ENCODE measurements at places on chromosomes 1 and 21.
A peak's percentile ranks its signal among the peaks of the same experiment; 100 is the strongest.

GRCh38 chr1:111448482-111448917 is 556 bp downstream of the WDR77 start:
- H3K27me3 ChIP-seq: no peaks in the 10 kb centered on the region
- DNase-seq: no peak
- peak overlapping the region; percentile 98 for H3K27ac ChIP-seq
- H3K4me1 ChIP-seq: peaks cover 51% of the 10 kb centered on the region
- peak overlapping the region; percentile 89 for H3K4me3 ChIP-seq

- no peak overlapping the region for H3K27ac ChIP-seq
- no peaks in the 10 kb centered on the region for H3K36me3 ChIP-seq
- DNase-seq: no peak
- no peaks in the 10 kb centered on the region for H3K27me3 ChIP-seq
Measured at GRCh38 chr21:45459171-45460010, 54.4 kb downstream of the COL18A1 start.

DNA sequence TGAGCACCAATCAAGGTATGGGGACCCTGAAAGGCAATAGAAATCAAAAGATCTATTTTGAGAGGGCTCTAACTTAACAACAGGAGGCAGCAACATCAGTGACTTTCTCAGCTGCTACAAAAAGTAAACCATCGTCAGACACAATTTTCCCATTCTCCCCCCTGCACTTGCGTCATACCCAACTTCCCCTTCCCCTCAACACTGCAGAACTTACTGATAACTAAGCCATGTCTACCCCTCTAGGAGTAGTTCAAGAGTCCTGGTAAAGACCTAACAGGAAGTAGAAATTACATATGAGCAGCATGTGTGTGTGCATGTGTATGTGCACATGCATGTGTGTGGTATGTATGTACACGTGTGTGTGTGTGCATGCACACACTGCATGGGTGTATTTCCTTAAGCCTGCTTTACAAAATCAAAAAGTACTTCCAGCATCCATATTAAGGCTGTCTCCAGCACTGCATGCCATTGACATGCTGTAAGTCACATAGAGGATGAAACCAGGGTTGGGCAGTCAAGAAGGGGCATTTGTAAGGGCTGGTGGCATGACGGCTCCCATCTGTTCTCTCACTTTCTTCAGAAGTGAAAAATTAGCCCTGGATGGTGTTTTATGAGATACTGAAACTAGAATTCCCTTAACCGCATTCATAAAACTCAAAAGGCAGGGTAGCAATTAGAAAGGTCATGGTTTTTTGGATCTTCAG is 460.1 kb upstream of the RUNX1 start:
- no peaks in the 10 kb centered on the region for H3K4me1 ChIP-seq
- no peaks in the 10 kb centered on the region for H3K27me3 ChIP-seq
- H3K27ac ChIP-seq: no peak overlapping the region
- no peaks in the 10 kb centered on the region for H3K36me3 ChIP-seq
- no peak for DNase-seq

DNA sequence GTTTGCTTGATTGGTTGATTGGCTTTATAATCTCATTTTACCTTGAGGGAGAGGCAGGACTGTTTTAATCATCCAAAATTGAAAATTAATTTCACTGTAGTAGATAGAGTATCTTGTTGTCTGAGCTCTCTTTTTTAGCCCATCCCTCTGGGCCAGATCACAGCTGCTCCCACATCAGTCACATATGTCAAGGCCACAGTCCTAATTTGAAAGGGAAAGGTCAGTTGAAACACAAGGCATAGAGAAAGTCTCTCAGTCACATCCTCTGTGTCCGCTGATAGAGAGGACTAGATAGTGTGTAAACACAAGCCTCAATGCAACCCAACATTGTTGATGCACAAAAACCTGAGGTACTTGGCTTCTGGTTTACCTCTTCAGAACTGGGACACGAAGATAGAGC is 6.8 kb downstream of the C1orf74 start:
- H3K27me3 ChIP-seq: no peaks in the 10 kb centered on the region
- peaks cover 19% of the 10 kb centered on the region for H3K4me1 ChIP-seq
- no peak for DNase-seq
- H3K27ac ChIP-seq: peak overlapping the region; percentile 18
- no peak overlapping the region for H3K4me3 ChIP-seq

DNA sequence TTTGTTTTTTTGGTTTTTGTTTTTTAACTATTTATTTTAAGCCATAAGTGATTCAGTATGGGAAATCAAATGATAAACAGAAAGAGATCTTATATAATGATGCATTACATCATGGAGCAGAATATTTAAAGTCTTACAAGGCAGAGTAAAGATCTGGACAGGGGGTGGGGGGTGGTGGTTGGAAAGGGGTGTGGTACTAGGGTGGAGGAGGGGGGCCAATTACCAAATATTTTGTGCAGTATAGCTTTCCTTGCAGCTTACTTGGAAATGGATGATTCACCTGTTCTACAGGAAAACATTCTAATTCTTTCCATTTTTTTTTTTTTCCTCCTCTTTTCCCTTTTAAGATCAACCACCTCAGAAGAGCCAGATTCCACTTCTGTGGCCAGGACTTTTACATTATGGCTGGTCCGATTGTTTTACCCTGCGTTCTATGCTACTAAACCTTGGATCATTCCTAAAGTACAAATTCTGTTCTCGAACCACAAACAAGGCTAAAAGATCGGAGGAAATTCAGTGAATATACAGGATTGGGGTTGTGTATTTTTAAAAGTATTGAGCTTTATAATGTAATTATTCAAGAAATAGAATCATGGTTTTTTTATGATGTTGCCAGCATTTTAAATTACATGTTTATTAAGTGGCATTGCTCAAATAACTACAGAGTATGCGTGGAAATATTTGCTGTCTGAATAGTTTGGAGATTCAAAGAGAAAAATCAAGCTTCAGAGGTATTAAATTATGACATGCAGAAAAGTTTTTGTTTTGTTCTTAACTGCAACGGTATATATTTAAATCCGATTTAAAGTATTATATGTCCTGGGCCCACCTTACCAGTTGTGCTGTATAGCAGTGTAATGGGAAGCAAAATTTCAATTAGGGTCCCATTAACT is 859.5 kb downstream of the USP25 start:
- H3K36me3 ChIP-seq: no peaks in the 10 kb centered on the region
- no peak overlapping the region for H3K4me3 ChIP-seq
- DNase-seq: no peak
- H3K4me1 ChIP-seq: no peaks in the 10 kb centered on the region
- no peaks in the 10 kb centered on the region for H3K27me3 ChIP-seq
- no peak overlapping the region for H3K27ac ChIP-seq

- H3K27ac ChIP-seq: no peak overlapping the region
- H3K27me3 ChIP-seq: no peaks in the 10 kb centered on the region
- no peak for DNase-seq
Measured at GRCh38 chr1:18929686-18930085, 26.8 kb downstream of the IFFO2 start.

DNA sequence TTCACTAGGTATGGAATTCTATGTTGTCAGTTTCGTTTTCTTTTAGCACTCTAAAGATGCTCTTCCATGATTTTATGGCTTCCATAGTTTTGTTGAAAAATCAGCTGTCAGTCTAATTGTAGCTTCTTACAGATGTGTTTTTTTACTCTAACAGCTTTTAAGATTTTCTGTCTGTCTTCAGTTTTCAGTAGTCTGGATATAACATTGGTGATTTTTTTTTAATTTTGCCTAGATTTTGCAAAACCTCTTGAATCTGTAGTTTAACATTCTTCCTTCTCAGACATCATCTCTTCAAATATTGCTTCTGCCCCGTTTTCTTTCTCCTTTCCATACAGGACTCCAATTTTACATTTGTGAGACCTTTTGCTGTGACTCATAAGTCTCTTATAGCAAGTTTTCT is 17.9 kb upstream of the DYRK1A start:
- no peak overlapping the region for H3K27ac ChIP-seq
- DNase-seq: no peak
- no peaks in the 10 kb centered on the region for H3K27me3 ChIP-seq
- no peak overlapping the region for H3K4me3 ChIP-seq
- no peaks in the 10 kb centered on the region for H3K4me1 ChIP-seq
- no peaks in the 10 kb centered on the region for H3K36me3 ChIP-seq

DNA sequence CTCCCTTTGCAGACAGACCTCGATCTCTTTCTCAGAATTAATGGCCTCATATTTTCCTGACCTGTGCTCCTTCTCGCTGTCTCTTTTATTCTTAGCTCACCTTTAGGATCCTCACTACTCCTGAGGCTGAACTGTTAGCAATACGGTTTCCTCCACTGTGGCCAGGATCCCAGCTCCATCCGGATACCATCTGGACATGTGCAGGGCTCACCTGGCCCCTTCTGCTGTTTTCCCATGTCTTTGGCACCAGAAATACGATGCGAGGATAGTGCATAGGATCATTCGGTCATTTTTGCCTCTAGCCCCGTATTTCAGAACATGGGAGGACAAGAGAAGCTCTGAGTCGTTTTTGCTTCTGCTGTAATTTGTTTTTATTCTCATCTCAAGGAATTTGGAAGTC is 108.5 kb upstream of the KIF26B start:
- H3K4me1 ChIP-seq: no peaks in the 10 kb centered on the region
- no peak overlapping the region for H3K4me3 ChIP-seq
- DNase-seq: no peak
- H3K27ac ChIP-seq: no peak overlapping the region
- H3K36me3 ChIP-seq: no peaks in the 10 kb centered on the region

GRCh38 chr1:156556354-156556753 is 16.0 kb downstream of the IQGAP3 start:
- H3K27ac ChIP-seq: no peak overlapping the region
- DNase-seq: no peak
- H3K27me3 ChIP-seq: no peaks in the 10 kb centered on the region

- peaks cover 22% of the 10 kb centered on the region for H3K4me1 ChIP-seq
- H3K36me3 ChIP-seq: no peaks in the 10 kb centered on the region
- peak within 1 kb of the TSS; percentile 41 for H3K4me3 ChIP-seq
- no peak for DNase-seq
Measured at GRCh38 chr1:112706505-112707220, at the start of gene RHOC. Gene RHOC (minus strand): TSS chr1:112707127. CDS start chr1:112703799, 3,328 bp downstream.

GRCh38 chr1:25198663-25199252 is 33.5 kb downstream of the SYF2 start:
- H3K27me3 ChIP-seq: no peaks in the 10 kb centered on the region
- no peak overlapping the region for H3K4me3 ChIP-seq
- no peaks in the 10 kb centered on the region for H3K36me3 ChIP-seq

GRCh38 chr1:26471498-26472319 is 531 bp upstream of the HMGN2 start:
- peaks cover 31% of the 10 kb centered on the region for H3K4me1 ChIP-seq
- peak overlapping the region; percentile 100 for H3K27ac ChIP-seq
- H3K27me3 ChIP-seq: no peaks in the 10 kb centered on the region
- DNase-seq: no peak
- peak overlapping the region; percentile 72 for H3K4me3 ChIP-seq
- H3K36me3 ChIP-seq: peaks cover 23% of the 10 kb centered on the region

DNA sequence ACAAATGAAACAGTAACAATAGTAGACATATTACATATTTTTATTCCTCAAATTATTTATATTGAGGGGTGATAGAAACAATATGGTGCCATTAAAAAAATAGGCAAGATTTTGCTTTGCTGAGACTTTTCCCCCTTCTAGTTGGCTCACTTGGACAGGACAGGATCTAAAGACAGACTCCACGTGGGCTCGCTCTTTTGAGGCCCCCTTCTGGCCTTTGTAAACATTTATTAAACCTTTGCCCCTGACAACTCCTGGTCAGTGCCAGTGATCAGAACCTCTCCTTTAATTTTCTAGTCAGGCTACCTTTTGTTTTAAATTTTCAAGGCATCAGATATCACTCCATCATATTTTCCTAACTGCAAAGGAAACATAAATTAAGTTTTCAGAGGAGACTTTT is 49.7 kb upstream of the IFI44L start:
- no peaks in the 10 kb centered on the region for H3K27me3 ChIP-seq
- H3K4me1 ChIP-seq: no peaks in the 10 kb centered on the region
- no peak overlapping the region for H3K4me3 ChIP-seq
- H3K27ac ChIP-seq: no peak overlapping the region

GRCh38 chr1:213135572-213135971 is 84.5 kb downstream of the RPS6KC1 start:
- no peak overlapping the region for H3K4me3 ChIP-seq
- H3K36me3 ChIP-seq: no peaks in the 10 kb centered on the region
- no peak overlapping the region for H3K27ac ChIP-seq

- H3K4me1 ChIP-seq: peaks cover 30% of the 10 kb centered on the region
- H3K27me3 ChIP-seq: no peaks in the 10 kb centered on the region
- H3K27ac ChIP-seq: no peak overlapping the region
Measured at GRCh38 chr1:223730479-223731132, 18.3 kb downstream of the CAPN2 start.

DNA sequence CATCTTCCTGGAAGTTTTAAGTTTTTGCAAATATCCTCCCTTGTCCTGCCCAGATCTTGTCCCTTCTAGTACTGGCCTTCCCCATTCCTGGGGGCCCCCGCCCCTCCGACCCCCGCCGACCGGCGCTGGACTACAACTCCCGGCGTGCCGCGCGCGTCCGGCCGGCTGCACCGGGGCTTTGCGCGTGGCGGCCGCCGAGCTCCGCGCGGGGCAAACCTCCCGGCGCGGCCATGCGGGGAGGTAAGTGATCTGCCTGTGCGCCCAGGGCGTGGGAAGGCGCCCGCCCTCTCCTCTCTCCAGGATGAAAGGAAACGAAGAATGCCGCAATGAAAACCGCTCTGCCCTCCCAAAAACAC is 3.2 kb upstream of the SAMD13 start:
- peak overlapping the region; percentile 69 for H3K27ac ChIP-seq
- H3K27me3 ChIP-seq: no peaks in the 10 kb centered on the region
- H3K4me3 ChIP-seq: peak overlapping the region; percentile 92
- peak; percentile 45 for DNase-seq
- H3K36me3 ChIP-seq: no peaks in the 10 kb centered on the region

DNA sequence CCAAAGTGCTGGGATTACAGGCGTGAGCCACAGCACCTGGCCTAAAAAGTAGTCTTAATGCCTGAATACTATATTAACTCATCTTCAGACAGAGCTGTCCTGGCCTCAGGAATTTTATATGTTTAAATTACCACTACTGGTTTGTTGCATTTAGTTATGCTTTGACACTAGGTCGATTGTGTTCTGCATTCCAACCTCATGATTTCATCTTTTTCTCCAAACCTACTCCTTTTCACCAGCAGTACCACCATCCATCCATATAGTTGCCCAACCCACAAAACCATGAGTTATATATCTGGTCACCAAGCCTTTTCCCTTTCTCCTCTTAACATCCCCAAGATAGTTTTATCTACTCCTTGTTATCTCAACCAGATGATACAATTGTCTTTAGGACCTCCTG is 22.6 kb downstream of the FMO5 start:
- no peak for DNase-seq
- H3K27me3 ChIP-seq: no peaks in the 10 kb centered on the region
- H3K4me3 ChIP-seq: no peak overlapping the region
- no peak overlapping the region for H3K27ac ChIP-seq
- no peaks in the 10 kb centered on the region for H3K4me1 ChIP-seq
- H3K36me3 ChIP-seq: no peaks in the 10 kb centered on the region

- H3K4me1 ChIP-seq: peaks cover 64% of the 10 kb centered on the region
- H3K4me3 ChIP-seq: no peak overlapping the region
- no peaks in the 10 kb centered on the region for H3K27me3 ChIP-seq
Measured at GRCh38 chr1:19452221-19452663, 33.1 kb downstream of the CAPZB start.

GRCh38 chr1:26694638-26695355 is 1.0 kb upstream of the ARID1A start:
- H3K36me3 ChIP-seq: no peaks in the 10 kb centered on the region
- peak; percentile 35 for DNase-seq
- H3K27ac ChIP-seq: peak overlapping the region; percentile 83
- H3K27me3 ChIP-seq: no peaks in the 10 kb centered on the region
- peaks cover 36% of the 10 kb centered on the region for H3K4me1 ChIP-seq
